ENCODE measurements at places on chromosomes 5 and 9.

DNA sequence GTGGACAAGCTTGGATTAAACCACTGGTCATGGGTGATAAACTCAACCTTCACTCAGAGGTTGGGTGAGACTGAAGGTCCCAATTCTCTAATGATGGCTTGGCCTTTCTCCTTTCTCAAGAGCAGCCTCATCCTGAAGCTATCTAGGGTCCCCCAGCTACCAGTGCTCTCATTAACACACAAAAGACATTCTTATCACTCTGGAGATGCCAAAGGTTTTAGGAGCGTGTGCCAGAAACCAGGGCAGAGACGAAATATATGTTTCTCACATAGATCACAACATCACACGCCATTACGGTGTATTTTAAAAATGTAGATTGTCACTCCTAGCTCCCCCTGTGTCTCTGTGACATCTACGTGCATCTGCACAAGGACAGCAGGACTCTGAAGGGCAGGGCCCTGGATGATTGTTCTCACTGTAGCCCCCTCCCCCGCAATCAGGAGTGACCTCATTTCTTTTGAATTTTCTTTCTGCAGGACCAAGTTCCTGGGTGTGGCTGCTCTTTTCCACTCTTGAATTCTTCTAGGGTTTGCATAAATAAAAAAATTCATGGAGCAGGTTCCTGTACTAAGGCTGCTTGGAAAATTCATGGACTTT, 311.3 kb downstream of the GADD45G start:
- no peak for DNase-seq

- no peak for DNase-seq
Observed at GRCh38 chr5:151055336-151055735, 25.5 kb downstream of the TNIP1 start.

DNA sequence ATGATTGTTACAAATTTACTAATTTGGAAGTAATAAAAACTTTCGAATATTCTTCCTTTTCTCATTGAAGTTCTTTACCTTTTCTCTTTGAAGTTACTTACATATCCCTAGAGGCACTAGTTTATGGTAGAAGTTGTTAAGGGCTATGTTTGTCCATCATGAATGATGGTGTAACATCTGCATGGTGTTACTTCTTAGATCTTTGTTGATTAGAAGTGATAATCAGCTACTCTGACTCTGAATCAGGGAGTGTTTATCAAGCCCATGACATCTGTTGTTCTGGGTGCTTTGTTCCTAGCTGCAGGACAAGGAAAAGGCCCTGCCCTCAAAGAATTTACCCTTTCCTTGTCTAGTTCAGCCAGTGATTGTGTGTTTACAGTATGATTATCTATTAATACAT, 32.9 kb downstream of the MAP3K1 start:
- no peak for DNase-seq

DNA sequence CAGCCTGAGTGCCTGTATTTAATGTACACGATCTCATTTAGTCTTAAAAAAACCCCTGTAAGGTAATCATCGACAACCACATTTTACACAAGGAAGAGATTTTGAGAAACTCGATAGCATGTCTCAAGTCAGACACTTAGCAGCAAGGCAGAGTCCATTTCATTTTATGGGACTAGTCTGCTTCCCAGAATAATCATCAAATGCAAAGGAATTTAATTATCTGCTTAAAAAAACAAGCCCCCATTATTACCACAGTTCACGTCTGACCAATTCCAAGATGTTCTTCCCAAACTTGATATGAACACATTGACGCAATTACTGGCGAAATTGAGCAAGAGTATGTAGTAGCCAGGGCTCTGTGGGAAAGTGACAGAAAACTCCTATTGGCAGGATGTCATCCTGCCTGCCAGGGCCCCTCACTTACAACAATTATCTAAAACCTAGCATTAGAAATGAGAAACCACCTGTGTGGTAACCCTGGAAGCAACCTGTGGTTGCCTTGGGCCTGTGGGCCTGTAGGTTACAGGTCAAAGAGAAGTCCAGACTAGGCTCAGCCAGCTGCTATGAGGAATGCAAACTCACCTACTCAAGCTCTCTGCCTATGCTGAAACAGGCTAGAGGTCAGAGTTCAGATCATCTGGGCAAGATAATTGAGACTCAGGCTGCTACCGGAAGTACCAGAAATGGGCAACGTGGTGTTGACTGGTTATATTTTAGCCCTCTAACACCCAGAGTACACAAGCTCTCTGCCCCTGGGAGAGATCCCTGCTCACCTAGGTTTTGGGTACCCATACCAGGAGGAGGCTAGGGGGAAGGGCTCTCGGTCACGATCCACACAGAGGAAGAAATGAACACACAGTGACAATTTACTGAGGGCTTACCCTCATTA, 1.6 kb downstream of the B4GALT1 start:
- no peak for DNase-seq

DNA sequence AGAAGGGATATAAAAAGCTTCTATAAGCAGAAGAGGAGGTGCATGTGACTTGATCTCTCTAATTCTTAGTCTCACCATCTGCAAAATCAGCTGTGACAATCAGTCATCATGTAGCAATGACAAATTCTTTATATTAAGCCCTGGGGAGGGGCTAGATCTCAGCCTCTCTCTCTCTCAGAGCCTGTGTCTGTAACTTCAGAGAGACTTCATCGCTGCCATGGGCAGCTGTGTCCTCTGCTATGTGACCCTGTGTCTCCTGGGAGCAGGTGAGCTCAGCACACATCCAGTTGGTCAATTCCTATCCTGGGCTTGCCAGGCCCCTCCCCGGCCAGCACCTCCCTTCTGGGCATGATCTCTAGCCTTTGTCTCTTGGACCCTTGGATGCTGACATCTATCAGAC, 109.6 kb downstream of the ANKRD18B start:
- DNase-seq, result no peak

GRCh38 chr9:124960409-124960752, 19.5 kb upstream of the GOLGA1 start:
- no peak for DNase-seq

DNA sequence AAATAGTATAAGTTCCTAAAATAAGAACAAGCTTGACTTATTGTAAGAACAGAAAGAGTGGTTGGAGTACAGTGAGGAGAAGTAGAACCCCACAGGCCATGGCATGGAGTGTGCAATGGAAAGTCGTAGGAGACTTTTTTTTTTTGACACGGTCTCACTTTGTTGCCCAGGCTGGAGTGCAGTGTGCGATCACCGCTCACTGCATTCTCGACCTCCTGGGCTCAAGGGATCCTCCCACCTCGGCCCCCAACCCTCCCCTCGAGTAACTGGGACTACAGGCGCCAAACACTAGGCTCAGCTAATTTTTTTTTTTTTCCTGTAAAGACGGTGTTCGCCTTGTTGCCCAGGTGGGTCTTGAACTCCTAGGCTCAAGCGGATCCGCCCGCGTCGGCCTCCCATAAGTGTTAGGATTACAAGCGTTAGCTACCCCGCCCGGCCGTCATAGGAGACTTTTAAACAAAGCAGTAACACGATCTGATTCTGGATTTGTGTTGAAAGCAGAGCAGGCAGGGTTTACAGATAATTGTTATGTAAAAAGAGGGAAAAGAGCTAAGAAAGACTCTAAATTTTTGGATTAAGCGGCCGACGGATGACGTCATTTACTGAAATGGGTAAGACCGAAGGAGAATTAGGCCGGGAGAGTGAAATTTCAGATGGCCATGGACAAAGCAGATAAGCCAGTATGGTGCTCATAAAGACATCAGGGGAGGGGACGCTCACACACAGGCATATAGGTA, 752 bp downstream of the TSTD2 start:
- no peak for DNase-seq

DNA sequence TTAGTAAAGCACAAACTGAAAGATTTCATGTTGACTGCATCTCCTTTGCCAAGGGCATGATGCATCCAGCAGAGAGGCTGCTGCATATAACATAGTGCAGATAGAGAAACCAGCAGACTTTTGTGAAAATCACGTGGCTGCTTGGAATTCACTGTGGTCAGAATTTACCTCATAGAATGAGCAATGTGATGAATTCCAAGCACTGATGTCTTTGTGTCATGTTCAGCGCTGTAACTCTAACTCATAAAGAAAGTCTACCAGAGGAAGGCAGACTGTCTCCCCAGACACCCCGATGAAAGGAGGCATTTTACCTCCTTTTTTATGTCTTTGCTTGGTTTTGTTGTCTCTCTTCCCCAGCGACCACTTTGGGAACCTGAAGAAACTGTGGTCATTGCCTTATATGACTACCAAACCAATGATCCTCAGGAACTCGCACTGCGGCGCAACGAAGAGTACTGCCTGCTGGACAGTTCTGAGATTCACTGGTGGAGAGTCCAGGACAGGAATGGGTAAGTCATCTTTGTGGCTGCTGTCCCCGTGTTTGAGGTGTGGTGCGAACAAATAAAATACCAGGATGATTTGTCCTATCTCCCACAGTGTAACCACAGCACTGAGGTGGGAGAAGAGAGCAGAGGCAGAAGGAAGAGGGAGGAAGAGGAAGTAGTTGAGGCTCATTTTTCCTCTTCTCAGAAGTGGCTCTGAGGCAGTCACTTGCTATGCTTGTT, 42.0 kb downstream of the ITK start:
- DNase-seq, result no peak

GRCh38 chr9:88925481-88925880, 65.8 kb upstream of the S1PR3 start:
- no peak for DNase-seq

GRCh38 chr9:121312169-121312568, 44.2 kb downstream of the GSN start:
- DNase-seq, result no peak

DNA sequence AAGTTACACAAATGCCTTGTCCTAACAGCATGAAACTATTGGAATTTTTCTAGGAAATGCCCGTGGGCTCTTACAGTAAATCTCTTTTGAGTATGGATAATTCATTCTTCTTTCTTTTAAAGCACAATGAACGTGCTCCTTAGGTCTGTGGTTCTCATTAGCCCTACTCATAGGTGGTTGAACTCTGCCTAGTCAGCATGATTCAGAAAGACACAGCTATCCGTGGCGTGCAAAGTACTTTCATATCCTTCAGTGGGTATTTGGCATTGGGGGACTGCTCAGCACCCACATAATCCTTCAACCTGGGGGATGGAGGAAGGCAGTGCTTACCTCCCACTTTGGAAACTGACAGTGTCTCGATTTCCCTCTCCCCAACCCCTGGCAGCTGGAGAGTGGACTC, 462.0 kb upstream of the CLINT1 start:
- no peak for DNase-seq

DNA sequence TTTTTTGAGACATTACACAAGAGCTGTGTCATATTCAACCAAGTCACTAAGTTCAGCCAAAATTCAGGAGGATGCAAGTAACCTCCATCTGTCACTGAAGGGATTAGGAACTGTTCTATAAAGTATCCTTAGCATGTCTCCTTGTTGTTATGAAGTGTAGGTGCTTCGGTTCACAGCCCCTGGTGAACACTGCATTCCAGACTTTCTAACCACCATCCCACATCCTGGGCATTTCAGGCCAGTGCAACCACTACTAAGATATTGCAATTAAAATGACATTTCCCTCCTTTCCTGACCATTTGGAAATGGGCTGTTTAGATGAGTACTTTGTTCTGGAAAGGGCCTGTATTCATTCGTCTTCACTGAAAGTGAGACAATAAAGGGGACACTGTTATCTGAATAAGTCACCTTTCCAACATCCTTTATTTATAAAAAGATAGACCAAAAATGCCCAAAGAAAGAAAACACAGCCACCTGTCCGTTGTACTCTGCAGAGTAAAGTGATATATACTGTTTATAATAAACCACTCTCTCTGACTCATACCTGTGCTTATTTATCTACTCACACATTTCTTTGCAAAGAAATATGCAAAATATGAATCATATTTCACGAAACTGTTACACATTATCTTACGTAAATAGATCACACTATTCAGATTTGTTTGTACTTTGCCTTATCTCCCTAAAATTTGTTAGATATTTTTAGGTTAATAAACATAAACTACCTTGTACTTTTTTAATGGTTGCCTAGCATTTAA, 861.9 kb downstream of the CDH18 start:
- DNase-seq, result no peak

GRCh38 chr5:172451771-172452197, 2.5 kb downstream of the SH3PXD2B start:
- DNase-seq, result no peak

GRCh38 chr5:38509185-38509584, 47.3 kb downstream of the LIFR start:
- no peak for DNase-seq

- no peak for DNase-seq
Observed at GRCh38 chr5:150649108-150650020, 8.9 kb downstream of the SYNPO start.

- DNase-seq, result no peak
Observed at GRCh38 chr5:141001446-141001843, 35.2 kb downstream of the PCDHAC2 start.

- DNase-seq, result no peak
Observed at GRCh38 chr5:5710471-5710870, 288.0 kb downstream of the ICE1 start.

- DNase-seq, result no peak
Observed at GRCh38 chr5:138351517-138351916, 968 bp upstream of the KDM3B start.

DNA sequence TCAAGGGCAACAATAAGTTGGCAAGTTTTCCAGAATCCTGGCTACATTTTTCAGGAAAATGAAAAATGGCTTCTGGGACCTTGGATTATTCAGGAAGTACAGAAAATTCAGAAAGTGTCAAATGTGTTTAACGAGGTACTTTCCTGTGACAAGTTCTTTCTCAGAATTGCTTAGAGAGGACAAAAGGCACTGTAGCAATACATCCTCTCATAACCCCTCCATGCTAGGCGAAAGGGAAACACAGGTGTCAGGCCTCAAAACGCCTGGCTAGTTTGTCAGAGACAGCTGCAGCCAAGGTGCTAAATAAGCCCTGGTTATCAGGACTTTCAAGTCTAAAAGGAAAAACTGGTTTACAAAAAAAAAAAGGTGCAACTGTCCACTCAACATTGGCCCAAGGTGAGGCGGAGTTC, 115.2 kb downstream of the GNAQ start:
- no peak for DNase-seq

GRCh38 chr5:53170746-53171349, 61.3 kb upstream of the MOCS2 start:
- DNase-seq, result no peak

GRCh38 chr5:115289104-115289503, 7.3 kb downstream of the CCDC112 start:
- no peak for DNase-seq

DNA sequence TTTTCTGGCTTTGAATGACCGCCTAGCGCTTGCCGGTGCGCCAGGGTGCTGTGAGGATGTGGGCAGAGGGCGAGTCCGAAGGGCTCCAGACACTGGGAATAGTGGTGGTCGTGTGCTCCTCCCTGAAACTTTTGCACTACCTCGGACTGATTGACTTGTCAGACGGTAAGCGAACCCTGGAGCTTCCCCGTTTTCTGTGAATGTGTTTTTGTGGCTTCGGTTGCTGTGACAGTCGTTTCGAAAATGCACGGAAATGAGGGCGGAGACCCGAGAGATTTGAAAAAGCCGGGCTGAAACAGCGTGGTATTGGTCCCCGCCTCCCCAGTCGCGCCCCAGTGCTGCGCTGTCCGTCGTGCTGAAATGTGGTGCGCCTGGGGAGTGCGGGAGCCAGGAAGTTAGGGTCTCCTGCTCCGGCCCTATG, 102.5 kb upstream of the GABRP start:
- DNase-seq, result no peak

- DNase-seq, result no peak
Observed at GRCh38 chr5:158268286-158268685, 409.3 kb upstream of the CLINT1 start.

Measured in GM12892 (cell line).